ENCODE measurements at places on chromosomes 6 and 20. TPM values are rescaled to one million over a fixed set of nuclear protein-coding genes. Genes with fewer than 3 reads are reported as not detected.
A peak's percentile ranks its signal among the peaks of the same experiment; 100 is the strongest.

GRCh38 chr6:131368198-131368911 lies 204.7 kb upstream of the ARG1 start:
- no peak for DNase-seq

DNA sequence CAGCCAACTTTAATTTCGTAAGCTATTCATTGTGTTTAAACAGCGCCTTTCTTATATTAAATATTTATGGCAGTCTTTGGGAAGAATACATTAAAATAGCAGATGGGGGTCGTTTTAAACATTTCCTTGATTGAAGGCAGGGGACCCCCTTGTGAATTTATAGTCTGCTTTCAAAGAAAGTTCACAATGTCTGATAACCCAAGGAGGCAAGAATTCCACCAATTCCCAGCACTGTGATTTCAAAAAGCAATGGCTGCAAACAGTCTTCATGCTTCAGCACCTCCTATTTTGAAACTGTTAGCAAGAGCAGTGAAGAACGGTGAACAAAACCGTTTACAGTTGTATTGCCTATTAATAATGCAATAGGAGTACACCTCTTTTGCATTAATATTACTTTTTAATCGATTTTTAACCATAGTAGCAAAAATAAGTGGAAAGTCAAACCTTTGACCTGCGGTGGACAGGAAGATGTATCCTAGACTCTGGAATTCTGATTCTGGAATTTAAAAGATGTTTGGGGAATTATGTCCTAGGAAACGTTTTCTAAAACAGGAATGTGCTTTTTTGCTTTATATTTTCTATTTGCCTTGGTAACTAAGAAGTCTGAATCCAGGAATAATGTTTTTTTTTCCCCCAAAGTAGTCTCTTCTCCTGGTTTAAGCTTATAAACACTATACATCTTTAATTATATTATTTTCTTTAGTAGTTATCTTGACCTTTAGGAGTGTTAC lies 393.0 kb downstream of the CDKAL1 start:
- no peak for DNase-seq

- no peak for DNase-seq
Measured at GRCh38 chr6:137660296-137660731, 166.1 kb upstream of the OLIG3 start.

DNA sequence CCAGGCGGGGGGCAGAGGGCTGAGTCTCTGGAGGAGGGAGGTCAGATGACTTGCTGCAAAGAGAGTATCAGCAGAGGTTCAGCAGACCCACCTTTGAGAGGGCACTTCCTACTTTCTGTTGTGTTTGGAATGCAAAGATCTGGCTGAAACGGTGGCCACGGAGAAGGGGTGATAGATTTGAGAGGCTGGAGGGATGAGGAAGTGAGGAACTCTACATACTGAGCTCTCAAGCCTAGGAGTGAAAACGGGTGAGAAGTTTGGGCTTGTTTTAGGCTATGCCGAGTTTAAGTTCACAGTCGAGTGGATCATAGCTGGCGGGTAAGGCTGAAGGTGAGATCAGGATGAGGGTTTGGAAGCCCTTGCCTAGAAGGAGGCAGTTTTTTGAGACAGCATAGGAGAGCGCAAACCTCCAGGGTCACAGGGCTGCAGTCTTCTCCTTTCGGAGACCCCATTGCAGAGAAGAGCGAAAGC lies 477 bp upstream of the ITPA start:
- DNase-seq, result peak; percentile 13

- no peak for DNase-seq
Measured at GRCh38 chr20:23794065-23794464, 32.5 kb downstream of the CST2 start.

The DNAH8 gene
- not detected for total RNA-seq

The NKX2-4 gene
- total RNA-seq, result not detected

The KHDRBS2 gene
- not detected for total RNA-seq
